T-helper 17 cell (primary cell): ENCODE measurements at places on chromosomes 11 and 22.

DNA sequence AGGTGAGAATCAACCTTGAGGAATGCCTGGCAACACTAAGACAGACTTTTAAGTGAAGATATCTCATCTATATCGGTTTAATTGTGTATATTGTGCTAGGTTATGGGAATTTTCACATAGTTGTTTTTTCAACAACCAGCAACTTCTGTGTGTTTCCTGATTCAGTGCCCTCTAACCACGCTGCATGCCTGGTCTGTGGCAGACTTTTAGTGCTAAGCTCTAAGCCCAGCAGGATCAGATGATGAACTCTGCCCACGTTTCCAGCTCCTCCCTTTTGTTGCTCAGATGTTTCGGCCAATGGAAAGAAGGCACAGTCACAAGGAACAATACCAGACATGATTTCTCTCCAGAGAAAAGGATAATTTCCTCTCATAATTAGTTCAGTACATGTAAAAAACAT, 1.4 kb upstream of the VWA5A start:
- no peak for DNase-seq

DNA sequence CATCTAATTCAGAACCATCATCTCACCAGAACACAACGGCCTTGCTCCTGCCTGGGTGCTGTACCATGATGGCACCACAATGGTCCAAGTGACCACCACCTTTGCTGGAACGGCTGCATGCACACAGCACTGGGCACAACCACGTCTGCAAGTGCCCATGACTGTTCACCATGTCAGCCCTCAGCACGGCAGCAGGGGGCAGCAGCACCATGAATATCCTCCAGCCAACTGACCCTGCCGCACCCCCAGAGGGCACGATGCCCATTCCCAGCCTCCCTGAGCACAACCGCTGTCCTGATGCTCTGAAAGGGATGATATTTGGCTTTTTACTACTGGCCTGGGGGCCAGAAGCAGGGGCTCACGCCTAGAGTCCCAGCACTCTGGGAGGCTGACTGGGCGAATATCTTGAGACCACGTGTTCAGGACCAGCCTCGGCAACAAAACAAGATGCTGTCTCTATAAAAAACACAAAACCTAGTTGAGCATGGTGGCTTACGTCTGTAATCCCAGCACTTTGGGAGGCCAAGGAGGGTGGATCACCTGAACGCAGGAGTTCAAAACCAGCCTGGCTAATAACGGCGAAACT, 25.7 kb downstream of the DRD4 start:
- no peak for DNase-seq

DNA sequence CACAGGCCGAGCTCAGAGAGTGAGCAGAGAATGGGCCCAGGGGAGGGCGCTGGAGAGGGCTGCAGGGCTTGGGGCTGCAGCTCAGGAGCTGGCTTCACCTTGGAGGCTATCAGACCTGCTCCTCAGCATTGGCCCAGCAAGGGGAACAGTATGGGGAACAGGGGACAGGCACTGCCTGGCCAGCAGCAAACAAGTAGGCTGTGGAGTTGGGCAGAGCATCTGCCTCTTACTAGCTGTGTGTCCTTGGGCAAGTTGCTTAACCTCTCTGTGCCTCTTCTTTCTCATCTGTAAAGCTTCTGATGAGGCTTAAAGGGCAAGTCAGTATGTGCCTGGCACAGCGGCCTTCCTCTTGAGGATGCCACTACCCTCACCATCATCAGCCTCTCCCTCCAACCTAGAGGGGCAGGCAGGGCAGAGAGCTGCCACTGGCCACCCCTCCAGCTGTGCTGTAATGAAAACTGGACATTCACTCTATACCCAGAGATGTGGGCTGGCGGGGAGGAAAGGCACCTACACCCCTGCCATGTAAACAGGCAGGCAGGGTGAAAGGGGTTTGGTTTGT, 7.5 kb upstream of the CDKN1C start:
- DNase-seq = peak; percentile 26

DNA sequence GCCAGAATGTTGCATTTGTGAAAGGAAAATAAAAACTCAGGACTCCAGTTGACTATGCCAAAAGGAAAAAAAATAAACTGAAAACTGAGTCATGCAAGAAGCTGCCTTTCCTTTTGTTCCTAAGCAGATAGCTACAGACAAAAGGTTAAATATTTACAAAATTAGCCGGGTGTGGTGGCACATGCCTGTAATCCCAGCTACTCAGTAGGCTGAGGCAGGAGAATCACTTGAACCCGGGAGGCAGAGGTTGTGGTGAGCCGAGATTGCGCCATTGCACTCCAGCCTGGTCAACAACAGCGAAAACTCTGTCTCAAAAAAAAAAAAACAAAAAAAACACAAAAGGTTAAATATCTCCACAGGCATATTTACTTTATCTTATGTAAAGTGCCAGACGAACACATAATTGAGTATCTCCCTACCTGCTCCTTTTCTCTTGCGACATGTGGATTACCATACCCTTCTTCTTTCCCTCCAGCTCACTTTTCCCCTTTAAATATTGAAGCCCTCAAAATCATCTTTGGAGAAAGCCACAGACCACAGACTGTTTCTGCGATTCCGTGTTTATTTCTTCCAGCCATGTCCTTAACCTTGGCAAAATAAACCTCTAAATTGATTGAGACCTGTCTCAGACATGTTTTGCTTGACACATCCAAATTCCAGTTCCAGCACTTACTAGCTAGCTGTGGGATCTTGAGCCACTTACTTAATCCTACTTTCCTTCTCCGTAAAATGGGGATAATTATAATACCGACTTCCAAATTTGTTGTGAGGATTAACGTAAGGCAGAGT, 2.3 kb upstream of the SMPD1 start:
- DNase-seq = no peak

DNA sequence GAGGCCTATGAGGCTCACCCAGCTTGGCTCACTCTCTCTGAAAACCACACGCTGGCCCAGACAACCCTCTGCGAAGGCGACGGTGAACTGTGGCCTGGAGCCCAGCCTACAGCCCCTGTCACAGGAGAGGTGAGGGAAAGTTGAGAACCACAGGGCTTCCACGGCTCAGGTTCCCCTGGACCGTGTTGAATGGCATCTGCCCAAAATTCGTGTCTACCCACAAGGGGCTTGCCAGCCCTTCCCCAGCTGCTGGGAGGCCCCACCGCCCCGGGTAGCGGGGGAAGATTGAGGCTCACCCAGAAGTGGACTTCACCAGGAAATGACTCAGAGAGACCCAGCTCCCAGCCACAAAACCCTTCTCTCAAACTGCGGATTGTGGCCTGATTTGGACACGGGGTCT, 197.1 kb downstream of the CTTN start:
- no peak for DNase-seq

DNA sequence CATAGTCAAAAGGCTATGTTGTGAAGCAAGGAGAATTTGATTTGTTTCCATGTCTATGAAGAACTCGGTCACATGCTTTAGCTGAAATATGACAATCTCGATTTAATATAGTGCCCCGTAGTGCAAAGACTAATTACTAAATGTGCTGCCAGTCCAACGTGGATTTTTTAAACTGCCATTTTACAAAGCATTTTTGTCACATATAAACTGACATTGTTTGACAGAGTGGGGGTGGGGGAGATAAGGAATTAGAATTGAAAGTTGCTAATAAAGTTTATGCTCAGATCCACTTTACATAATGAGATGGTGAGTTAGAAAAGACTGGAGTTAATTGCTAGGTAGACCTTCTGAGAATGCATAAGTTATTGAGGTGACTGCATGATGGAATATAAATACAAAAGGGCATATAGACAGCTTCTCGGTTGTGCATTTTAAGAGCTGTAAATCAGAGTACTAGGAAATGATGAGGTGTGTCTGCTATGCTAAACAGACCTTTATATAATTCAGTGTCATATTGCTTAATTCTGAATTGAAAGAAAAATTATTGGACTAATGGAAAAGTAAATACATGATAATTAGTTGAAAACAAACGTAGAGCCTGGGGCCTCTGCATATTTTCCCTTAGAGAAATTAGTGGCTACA, 158.9 kb upstream of the MTNR1B start:
- no peak for DNase-seq

DNA sequence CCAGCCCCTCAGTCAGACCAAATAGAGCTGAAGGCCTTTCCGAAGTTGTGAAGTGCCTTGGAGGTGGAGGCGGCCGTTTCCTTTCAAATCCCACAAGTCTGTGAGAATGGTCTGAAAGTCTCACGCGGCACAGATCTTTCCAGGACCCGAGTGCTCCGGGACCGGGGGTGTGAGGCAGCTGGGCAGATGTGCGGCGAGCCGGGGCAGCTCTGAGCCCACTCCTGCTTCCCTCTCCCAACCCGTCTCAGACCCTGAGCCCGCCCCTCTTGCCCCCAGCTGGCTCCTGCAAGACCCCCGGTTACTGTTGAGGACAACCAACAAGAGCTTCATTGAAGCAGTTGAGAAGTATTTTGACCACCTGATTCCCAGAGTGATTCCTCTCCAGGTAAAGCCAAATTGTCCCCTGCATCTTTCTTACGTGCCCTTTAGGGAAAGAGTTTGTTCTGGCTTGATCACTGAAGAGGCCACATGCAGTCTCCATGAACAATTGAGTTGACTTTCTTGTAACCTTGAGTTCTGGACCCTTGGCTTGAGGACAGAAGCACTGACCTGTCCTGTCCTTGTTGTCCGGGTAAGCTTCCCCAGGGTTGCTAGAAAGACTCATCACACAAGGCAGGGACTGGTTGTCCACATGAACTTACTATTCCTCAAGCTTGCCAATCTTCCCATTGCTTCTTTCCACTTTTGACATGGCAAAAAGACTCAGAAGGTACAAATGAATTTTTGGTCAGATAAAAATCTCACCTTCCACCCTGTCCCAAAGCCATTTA, 7.5 kb downstream of the GLB1L3 start:
- no peak for DNase-seq

DNA sequence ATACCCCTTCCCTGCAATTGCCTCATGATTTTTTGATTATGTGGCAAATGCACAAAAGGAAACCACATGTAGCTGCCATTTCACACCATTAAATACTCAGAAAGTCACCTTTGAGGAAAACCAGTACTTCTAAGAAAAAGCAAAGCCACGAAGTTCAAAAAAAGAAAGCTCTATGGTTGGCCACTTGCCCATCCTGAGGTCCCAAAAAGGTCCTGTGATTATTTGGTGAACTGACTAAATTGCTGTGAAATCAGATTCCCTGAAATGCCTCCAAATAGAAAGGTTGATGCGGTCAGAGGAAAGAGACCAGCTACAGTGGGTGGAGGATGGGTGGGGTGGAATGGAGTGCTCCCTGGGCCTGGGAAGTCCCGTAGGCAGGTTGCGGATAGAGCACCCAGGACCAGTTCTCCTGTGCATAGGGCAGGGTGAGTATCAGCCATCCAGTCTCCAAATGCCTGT, 26.9 kb downstream of the MRPL16 start:
- no peak for DNase-seq

GRCh38 chr11:95182397-95182796, 48.6 kb downstream of the SESN3 start:
- DNase-seq = no peak

- no peak for DNase-seq
Observed at GRCh38 chr22:42651134-42651533, 1.9 kb upstream of the CYB5R3 start.

DNA sequence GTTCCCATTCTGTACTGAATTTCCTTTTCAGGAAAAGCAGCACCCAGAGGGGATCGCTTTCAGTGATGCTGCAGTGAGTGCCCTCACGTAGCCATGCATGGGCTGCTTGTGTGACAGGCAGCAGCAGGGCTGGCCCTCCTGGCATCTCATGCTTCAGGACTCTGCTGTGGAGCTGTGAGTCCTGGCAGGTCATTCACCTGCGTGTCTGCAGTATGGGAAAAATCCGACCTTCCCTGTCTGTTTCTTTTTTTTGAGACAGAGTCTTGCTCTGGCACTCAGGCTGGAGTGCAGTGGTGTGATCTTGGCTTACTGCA, 13.4 kb downstream of the GLB1L2 start:
- DNase-seq = no peak

- no peak for DNase-seq
Observed at GRCh38 chr11:131975619-131976018, 605.2 kb downstream of the NTM start.

GRCh38 chr11:117010808-117011540, 87.3 kb downstream of the SIK3 start:
- DNase-seq = no peak

DNA sequence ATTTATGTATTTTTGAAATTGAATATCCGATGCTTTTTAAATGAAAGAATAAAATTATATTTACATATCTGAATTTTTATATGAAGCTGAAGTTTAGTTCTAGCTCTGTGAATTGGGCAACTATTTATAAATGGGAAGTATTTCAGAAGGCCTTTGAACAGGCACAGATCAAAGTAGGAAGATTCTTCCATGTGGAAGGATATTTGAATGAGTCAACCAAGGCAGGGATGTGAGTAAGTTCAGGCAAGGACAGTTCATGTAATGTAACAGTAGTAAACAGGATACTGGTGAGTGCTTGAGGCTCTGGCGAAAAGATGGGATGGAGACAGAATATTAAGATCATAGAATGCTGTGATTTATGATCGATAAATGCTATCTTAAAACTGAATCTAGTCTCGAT, 417.8 kb upstream of the CCDC179 start:
- DNase-seq = no peak

- no peak for DNase-seq
Observed at GRCh38 chr22:49561338-49561737, 266.3 kb downstream of the BRD1 start.

DNA sequence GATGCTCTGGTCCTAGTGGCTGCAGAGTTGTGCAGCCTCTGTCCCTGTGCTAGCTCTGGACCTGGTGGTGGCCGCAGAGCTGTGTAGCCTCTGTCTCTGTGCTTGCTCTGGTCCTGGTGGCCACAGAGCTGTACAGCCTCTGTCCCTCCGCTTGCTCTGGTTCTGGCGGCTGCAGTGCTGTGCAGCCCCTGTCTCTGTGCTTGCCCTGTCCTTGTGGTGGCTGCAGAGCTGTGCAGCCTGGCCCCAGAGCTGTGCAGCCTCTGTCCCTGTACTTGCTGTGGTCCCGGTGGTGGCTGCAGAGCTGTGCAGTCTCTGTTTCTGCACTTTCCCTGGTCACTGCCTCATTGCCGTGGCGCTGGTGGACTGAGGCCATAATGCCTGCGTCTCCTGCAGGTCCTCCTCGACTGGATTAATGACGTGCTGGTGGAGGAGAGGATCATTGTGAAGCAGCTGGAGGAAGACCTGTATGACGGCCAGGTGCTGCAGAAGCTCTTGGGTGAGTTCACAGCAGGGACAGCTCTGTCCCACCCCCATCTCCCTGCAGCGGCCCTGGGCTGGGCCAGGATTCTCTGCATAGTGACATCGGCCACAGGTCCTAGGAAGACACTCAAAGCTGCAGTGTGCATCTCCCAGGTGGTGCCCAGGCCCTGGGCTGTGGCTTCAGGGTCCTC, 61.9 kb upstream of the PARVG start:
- DNase-seq = no peak

- DNase-seq = no peak
Observed at GRCh38 chr11:43737201-43737590, 56.7 kb downstream of the HSD17B12 start.

GRCh38 chr22:21646608-21647590, 4.8 kb downstream of the SDF2L1 start:
- peak; percentile 62 for DNase-seq

DNA sequence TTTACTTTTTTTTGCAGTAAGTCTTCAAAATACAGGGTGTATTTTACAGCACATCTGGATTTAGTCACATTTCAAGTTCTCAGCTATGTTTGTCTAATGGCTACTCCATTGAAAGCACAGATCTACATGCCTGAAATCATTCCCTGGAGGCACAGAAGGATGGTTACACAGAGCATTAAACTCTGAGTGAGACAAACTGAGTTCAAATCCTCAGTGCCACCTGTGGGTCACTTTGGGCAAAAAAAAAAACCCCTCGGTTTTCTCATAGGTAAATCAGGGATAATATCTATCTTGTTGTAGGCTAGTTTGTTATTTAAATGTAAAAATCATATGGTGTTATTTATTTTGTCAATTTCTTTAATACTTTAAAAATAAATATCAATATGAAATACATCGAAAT, 7.7 kb downstream of the ANKRD49 start:
- no peak for DNase-seq
